ENCODE measurements at places on chromosomes 2 and 18. TPM values are rescaled to one million over a fixed set of nuclear protein-coding genes. Genes with fewer than 3 reads are reported as not detected.

- DNase-seq = no peak
Measured at GRCh38 chr2:142495141-142495540, 364.3 kb upstream of the LRP1B start.

DNA sequence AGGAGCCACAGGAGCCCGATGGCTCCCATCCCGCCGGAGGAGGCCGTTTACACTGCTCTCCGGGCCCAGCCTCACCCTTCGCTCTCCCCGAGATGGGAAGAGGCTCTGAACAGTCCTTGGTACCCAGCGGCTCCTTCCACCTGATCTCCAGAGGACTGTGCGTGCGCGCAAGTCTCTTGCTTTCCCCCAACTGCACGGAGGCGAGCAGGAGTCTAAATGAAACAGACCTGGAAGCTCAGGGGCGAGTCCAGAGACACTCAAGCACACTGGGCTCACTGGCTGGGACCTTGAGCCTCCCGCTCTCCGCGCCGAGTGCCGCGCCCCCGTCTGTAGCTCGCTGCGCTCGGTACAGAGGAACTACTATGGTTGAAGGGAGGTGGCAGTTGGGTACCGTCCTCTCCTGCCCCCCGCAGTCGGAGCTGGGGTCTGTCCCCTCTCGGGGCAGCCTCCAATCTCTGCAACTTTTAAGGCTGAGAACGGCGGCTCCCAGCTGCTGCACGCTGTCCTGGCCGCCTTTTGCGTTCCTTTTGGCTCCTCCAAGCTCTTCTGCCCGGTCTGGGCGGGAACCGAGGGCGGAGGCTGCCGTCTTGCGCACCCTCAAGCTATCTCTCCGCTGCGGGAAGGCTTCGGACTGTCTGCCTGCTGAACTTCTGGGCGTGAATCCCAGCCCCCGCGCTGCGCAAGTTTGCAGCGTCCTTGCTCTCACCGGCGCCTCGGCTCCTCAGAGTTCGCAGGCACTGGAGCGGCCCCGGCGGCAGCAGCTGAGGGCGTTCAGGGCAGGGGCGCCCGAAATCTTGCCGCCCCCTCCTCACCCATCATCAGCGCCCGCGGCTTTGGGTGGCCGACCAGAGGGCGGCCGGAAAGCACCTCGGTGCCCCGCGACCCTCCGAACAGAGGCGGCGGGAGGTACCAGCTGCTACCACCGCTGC, 491 bp downstream of the ALK start:
- DNase-seq = no peak

DNA sequence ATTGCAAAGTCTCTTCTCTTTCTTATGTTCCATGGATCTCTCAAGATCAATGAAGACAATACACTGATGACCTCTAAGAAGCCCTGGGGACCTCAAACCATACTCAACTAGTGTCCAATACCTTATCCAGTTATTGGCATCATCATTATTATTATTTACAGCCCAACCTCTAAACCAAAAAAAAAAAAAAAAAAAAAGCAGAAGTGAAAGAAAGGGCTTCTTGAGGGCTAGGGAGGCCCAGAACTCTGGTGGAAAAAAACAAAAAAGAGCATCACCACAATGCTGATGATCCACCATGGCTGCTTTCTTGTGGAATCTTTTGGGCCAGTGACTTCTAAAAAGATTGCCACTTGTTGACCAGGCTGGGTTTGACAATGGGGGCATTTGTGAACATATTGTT, 324.9 kb downstream of the LPIN1 start:
- no peak for DNase-seq

DNA sequence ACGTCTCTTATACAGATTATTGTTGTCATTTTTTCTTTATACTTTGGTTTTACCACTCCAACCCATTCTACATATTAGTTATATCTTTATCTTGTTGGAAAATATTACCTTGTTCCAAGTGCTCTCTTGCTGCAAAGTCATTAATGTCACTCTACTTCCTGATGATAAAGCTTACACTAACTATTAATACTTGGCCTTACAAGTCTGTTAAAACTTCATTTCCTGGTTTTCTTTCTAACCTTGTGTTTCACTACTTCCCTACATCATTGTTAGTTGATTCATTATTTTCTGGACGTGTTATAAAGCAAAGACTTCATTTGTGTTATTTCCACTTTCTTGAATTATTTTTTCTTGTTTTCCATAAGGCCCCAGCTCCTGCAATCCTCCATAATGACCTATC, 382.6 kb upstream of the CDH20 start:
- DNase-seq = no peak

GRCh38 chr2:75035444-75036353, 77.3 kb downstream of the POLE4 start:
- DNase-seq = no peak

The ST6GAL2 gene
- 14.6 TPM for polyA plus RNA-seq

The THSD7B gene
- 4.3 TPM for polyA plus RNA-seq
